Activated CD4-positive, alpha-beta T cell treated with anti-CD3 and anti-CD28 coated beads, Interleukin-10, Interleukin-2, amounts not matched to agents 100 ng/mL and 50 ng/mL, durations not matched to agents 16 hours and 8 hours (primary cell): ENCODE measurements at places on chromosomes 12 and 14.

DNA sequence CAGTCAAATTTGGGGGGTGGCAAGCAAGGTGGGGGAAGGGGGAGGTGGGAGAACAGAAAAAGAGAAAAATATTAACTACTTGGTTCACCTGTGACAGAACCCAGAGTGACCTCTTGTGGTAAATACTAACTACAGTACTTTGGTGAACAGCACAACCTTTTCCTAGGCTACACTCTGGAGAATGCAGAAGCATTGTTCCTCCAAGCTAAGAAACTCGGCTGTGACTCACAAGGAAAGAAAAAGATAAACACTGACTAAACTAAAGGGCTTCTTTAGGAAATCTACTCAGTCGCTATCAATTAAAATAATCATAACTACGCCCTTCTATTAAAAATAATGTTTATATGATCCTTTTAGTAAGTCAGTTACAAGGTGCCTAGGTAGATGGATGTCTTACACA, 5.4 kb downstream of the KCNH5 start:
- no peak for DNase-seq

- DNase-seq: no peak
These were observed 8.4 kb downstream of the FBXO33 start for GRCh38 chr14:39423793-39424192.

GRCh38 chr12:121289962-121290361, 6.5 kb downstream of the CAMKK2 start:
- DNase-seq: no peak

- no peak for DNase-seq
These were observed 58.0 kb upstream of the PSMA6 start for GRCh38 chr14:35234012-35234805.

GRCh38 chr12:68621472-68622081, 10.9 kb downstream of the RAP1B start:
- DNase-seq: no peak

- no peak for DNase-seq
These were observed 530.2 kb downstream of the RPS29 start for GRCh38 chr14:49056021-49056420.

- no peak for DNase-seq
These were observed 279.9 kb upstream of the SYT1 start for GRCh38 chr12:78584695-78585094.

GRCh38 chr14:21796916-21797315, 123.3 kb upstream of the OR4E1 start:
- peak; percentile 30 for DNase-seq

DNA sequence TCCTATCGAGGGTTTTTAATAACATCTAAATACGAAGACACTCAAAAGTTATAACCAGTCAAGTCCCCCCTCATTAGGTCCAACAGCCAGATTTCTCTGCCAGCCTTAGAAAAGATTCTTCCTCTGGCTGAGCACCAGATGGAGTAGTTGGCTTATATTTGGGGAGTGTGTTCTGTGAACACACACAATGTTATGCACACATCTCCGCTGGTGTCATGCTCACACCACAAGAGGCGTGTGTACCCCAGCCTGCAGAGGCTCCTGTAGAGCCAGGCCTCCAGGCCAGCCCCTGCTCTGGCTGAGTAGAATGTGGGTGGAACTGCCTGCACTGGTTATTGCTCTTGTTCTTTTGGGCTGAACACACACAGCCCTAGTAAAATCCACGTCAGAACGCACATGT, 64.0 kb downstream of the PIWIL1 start:
- DNase-seq: no peak

GRCh38 chr12:74945771-74946198, 263.9 kb downstream of the KCNC2 start:
- no peak for DNase-seq

- peak; percentile 63 for DNase-seq
These were observed 243.1 kb downstream of the BCAT1 start for GRCh38 chr12:24705741-24706358.

DNA sequence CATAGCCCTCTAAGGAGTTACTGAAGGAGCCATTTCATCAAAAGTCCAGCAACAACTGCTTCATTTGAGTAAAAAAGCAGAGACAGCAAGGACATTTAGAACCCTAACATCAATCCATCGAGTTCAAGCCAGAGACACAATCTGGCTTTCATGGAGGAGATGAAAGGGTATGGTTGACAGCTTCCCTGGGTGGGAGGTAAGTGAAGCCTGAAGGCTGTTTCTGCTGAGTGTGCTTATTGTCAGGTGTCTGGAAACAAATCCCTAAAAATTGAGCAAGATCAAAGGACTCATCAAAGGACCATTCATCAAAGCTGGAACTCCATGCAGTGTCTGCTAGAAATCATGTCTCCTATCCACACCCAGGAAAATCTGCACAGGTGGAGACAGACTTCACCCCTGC, 104.4 kb upstream of the CCDC196 start:
- DNase-seq: no peak

- no peak for DNase-seq
These were observed 35.8 kb upstream of the PRIMA1 start for GRCh38 chr14:93824076-93824475.

- no peak for DNase-seq
These were observed 164.2 kb downstream of the CHST11 start for GRCh38 chr12:104620837-104621531.

- DNase-seq: no peak
These were observed 13.8 kb upstream of the KCNJ8 start for GRCh38 chr12:21788089-21788983.

DNA sequence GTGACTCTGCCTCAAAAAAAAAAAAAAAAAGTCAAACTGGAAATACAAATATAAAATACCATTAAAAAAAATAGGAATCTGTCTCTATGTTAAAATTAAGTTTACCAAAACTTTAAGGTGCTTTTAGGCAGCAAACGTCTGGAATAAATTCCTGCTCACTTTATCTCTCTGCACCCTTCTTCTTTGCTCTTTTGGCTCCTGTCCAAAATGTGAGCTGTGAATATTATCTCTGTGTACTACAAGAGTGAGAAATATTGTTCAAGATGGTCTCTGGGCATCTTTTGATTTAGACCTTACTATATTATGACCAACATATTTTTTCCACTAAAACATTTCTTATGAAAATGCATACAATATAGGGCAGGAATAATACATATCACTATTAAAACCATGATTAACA, 63.7 kb downstream of the PUS7L start:
- DNase-seq: no peak

- no peak for DNase-seq
These were observed 29.4 kb downstream of the RIN3 start for GRCh38 chr14:92542766-92543554.

DNA sequence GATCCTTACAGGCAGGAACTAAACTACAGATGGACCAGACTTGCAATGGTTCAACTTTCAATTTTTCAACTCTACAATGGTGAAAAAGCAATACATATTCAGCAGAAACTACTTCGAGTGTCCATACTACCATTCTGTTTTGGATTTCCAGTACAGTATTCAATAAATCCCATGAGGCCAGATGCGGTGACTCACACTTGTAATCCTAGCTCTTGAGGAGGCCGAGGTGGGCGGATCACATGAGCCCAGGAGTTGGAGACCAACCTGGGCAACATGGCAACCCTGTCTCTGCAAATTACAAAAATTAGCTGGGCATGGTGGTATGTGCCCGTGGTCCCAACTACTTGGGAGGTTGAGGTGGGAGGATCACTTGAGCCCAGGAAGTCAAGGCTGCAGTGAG, 336.1 kb downstream of the MED13L start:
- DNase-seq: no peak

DNA sequence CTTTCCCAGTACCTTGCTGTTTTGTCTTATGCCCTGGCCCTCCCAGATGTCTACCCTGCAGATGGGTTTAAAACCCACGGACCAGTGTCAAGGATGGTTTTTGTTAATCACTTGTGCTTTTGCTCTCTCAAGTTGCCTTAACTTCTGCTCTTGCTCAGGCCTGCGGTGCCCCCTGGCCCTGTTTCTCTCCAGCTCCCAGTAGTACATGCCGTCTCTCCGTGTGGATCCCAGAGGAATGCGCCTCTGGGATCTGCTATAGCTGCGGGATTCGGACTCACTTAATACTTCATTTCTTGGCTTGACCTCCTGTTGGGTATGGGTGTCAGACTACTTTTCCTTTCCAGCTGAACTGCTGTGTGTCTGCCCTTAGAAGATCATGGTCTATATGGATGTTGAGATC, 14.5 kb downstream of the PLEKHG3 start:
- no peak for DNase-seq

- no peak for DNase-seq
These were observed 34.3 kb downstream of the KTN1 start for GRCh38 chr14:55614304-55614703.

DNA sequence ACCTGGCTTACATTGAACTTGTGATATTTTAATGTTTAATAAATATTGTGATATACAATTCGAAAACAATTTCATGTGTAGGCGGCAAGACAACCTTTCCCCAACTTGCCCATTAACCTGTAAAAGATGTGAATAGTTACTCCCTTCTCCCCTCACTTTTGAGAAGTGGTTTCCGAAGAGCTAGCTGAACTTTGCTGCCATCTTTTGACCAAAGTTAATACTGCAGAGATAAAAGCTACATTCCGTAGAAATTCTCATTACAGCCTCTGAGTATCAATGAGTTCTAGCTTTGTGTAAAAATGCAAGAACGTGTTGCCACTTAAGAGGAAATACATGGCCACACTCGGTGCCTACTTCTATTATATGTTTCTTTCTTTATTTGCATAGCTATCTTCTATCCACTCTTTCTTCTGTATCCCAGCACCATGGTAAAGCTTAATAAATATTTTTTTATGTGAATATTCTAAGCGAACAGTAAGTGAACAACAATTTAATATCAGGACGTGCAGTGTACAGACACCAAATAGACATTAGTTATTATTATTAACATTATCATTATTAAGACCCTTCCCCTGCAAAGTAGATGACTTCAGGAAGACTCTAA, 105.1 kb upstream of the TMEM260 start:
- DNase-seq: peak; percentile 48

GRCh38 chr12:102483466-102483865, 3.1 kb upstream of the IGF1 start:
- DNase-seq: peak; percentile 22

DNA sequence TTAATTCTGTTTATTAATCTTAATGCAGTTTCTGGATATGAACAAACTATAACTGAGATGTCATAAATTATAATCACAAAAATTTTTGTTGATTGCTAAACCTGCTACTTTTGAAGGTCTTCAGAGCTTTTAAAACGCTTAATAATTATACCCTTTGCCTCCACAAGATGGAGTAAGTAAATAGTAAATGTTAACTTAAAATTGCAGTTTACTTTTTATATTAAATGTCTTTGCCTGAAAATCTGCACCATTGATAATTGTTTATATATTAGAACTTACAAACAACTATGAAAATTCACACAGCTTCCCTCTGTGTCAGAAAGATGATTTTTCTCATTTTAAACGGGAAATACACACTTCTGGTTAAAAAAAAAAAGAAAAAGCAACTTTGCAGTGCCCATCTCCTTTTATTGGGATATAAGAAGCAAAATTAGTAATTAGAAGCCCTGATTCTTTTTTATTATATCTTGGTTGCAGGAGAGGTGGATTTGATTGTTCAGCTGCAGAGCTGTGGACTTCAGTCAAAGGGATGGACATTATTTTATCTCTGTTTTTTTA, 35.6 kb downstream of the SCFD1 start:
- DNase-seq: no peak

GRCh38 chr12:75154388-75154787, 55.3 kb downstream of the KCNC2 start:
- no peak for DNase-seq

DNA sequence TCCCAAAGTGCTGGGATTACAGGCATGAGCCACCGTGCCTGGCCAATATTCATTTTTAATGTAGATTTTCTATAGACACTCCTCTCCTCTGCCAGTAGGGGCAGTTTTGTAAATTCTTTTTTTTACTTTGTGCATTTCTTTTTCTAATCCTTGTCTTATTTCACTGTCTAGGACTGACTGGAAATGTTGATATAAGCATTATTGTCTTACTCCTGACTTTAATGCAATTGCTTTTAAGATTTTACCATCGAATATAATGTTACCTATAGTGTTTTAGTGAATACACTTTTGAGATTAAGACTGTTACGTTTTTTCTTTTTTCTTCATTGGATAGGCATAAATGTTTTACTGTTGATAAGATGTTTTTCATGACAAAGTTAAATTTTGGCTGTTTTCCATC, 35.4 kb upstream of the EMP1 start:
- no peak for DNase-seq

DNA sequence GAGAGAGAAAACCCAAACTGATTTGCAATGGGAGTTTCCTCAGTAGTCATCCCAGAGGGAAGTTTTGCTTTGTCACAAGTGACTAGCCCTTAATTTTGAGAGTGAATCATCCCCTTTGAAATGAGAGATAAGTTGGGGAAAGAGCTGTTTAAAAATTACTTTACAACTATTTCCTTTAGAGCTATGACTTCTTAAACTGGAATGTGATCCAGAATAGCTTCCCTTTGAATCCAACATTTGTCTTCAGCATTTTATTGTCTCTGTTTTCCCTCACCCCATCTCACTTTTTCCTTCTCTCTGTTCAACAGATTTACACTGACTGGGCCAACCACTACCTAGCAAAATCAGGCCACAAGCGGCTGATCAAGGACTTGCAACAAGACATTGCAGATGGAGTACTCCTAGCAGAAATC, 109.3 kb downstream of the NAV3 start:
- DNase-seq: no peak

GRCh38 chr12:32983968-32984367, 87.4 kb upstream of the PKP2 start:
- no peak for DNase-seq

- DNase-seq: no peak
These were observed 25.4 kb downstream of the IL31 start for GRCh38 chr12:122148657-122149056.

DNA sequence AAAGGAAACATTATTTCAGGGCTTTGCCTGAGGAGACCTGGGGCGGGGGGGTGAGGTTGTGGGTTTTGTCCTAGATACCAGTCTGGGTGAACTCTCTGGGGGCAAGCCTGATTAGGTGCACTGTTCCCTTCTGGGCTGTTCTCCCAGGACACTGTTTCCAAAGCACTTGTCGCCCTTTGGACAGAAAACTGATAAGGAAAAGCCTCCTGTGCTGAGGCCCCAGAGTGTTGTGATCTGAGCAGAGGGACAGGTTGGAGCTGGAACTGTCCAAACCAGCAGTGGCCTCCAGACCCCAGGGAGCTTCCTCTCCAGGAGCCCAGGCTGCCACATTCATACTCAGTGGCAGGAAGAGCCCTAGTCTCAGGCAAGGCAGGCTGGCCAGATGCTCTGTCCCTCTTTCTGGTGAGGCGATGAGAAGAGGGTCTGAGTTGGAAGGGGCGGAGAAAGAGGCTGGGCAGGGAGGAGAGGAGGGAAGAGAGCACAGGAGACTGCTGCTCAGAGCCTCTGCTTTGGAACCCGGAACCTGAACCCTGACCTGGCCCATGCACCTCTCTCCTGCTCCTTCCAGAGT, 1.9 kb downstream of the GALNT16 start:
- DNase-seq: no peak

DNA sequence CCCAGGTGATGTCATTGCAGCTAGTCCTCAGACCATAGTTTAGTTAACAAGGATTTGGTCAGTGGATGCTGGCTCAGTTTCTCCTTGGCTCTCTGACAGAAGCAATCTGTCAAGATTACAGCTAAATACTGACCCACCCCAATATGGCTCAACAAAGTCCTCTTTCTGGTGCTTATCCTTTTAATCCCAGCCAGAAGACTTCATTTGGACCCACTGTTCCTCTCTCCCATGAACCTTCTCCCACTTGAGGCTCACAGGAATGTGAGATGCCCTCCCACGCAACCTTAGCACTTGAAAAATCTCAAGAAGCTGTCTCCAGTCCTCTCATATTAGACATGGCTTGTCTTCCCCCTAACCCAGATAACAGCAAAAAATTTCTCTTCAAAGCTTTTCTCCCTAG, 47.7 kb downstream of the C12orf50 start:
- no peak for DNase-seq
